ENCODE measurements at places on chromosomes 11 and 22.
A peak's percentile ranks its signal among the peaks of the same experiment; 100 is the strongest.

- peak; percentile 54 for DNase-seq
- peak overlapping the region; percentile 23 for H3K4me3 ChIP-seq
- peaks cover 87% of the 10 kb centered on the region for H3K4me1 ChIP-seq
- peaks cover 32% of the 10 kb centered on the region for H3K36me3 ChIP-seq
Measured at GRCh38 chr11:47514825-47515647, 37.9 kb downstream of the CELF1 start.

GRCh38 chr11:133425245-133425644 lies 107.1 kb downstream of the OPCML start:
- DNase-seq = no peak
- peaks cover 4% of the 10 kb centered on the region for H3K27me3 ChIP-seq
- no peaks in the 10 kb centered on the region for H3K4me1 ChIP-seq
- no peak overlapping the region for H3K4me3 ChIP-seq
- no peaks in the 10 kb centered on the region for H3K36me3 ChIP-seq

GRCh38 chr11:12794576-12795230 lies 120.5 kb downstream of the TEAD1 start:
- no peak overlapping the region for H3K27ac ChIP-seq
- no peaks in the 10 kb centered on the region for H3K36me3 ChIP-seq
- DNase-seq = no peak

- no peak overlapping the region for H3K4me3 ChIP-seq
- no peak overlapping the region for H3K27ac ChIP-seq
- peaks cover 20% of the 10 kb centered on the region for H3K27me3 ChIP-seq
- DNase-seq = no peak
Measured at GRCh38 chr11:61534933-61535839, 26.6 kb downstream of the LRRC10B start.

DNA sequence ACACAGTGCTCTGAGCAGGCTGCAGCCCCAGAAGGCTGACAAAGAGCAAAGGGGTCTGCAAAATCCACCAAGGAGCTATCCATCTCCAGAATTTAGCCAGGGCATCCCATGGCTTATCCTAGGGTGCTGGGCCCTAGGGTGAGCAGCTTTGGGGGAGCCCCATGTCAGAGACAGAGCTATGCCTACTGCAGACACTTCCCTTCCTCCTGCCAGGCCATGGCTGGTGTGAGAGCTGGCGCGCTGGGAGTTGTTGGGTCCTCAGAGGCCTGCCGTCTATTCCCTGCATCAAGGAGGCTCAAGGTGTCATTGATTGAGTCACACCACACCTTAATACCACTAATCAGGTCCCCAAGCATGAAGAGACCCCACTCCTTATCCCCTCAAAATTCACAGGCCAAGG lies 85.3 kb upstream of the TP53I11 start:
- no peak overlapping the region for H3K27ac ChIP-seq
- no peaks in the 10 kb centered on the region for H3K4me1 ChIP-seq
- no peak overlapping the region for H3K4me3 ChIP-seq
- no peak for DNase-seq

DNA sequence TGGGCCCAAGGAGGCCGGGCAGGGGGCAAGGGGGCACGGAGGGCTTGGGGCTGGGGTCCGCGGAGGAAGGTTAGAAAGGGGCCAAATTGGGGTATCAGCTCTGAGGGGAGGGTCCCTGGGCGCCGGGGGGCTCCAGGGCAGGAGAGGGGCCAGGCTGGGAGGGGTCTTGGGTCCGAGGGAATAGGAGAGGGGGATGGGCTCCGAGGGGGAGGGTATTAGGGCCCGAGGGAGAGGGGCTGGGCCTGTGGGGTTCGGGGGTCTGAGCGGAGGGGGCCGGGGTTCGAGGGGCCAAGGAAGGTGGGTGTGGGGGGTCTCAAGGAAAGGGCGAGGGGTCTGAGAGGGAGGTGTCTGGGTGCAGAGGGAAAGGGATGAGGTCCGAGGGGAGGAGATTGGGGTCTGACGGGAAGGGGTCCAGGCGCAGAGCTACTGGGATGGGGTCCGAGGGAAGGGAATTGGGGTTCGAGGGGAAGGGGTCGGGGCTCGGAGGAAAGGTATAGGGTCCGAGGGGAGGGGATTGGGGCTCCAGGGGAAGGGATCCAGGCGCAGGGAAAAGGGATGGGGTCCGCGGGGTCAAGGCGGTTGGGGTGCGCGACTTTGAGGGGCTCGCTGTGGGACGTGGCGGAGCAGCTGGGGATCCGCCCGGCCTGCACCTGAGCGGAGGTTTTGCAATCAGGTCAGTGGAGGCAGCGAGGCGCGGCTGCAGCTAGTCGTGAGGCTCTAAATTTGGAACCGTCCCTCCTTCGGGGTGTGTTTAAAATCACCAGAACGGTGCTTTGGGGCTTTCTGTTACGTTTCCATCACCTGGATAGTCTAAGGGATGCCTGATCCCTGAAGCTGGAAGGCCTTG lies 728 bp downstream of the CTTN start:
- no peak for DNase-seq
- peaks cover 41% of the 10 kb centered on the region for H3K4me1 ChIP-seq
- H3K27ac ChIP-seq = peak overlapping the region; percentile 33
- peak overlapping the region; percentile 70 for H3K4me3 ChIP-seq
- peaks cover 14% of the 10 kb centered on the region for H3K36me3 ChIP-seq
- peaks cover 51% of the 10 kb centered on the region for H3K27me3 ChIP-seq

DNA sequence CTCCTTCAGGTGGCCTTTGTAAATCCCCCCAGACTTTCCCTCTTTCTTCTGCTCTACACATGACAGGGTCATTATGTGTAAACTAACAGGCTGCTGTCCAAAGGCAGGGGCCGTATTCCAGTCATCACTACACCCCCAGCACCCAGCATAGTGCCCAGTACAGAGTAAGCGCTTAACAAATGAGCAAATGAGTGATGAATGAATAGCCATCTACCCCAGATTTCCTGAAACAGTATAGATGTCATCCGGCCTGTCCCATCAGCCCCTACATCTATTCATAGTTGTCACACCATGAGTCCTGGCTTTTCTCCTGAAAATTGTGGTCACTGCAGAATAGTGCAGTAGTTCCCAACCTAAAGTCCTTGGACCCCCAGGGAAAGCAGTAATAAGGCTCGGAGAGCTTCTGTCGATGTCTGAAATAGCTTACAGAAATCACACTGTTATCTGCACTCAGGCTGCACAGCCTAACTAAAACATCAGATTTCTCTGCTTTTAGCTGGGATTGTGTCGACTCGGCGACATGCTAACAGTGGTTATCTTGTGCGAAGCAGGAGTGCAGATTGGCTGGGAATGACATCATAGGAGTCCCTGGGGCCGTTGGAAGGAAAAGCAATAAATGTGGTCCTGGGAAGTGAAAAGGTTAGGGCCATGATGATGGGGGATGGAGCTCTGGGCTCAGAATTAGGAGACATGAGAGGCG lies 143.8 kb upstream of the NECTIN1 start:
- no peaks in the 10 kb centered on the region for H3K36me3 ChIP-seq
- H3K27ac ChIP-seq = no peak overlapping the region
- no peak for DNase-seq
- H3K27me3 ChIP-seq = peaks cover 11% of the 10 kb centered on the region

- no peak for DNase-seq
- no peak overlapping the region for H3K4me3 ChIP-seq
- no peak overlapping the region for H3K27ac ChIP-seq
- H3K27me3 ChIP-seq = peaks cover 2% of the 10 kb centered on the region
- no peaks in the 10 kb centered on the region for H3K4me1 ChIP-seq
- H3K36me3 ChIP-seq = no peaks in the 10 kb centered on the region
Measured at GRCh38 chr22:34973926-34974325, 92.0 kb upstream of the ISX start.
